Stimulated activated CD4-positive, alpha-beta T cell treated with anti-CD3 and anti-CD28 coated beads, TNF-alpha, amount 100 ng/mL, for 4 hours (primary cell): ENCODE measurements at places on chromosomes 11 and 22.

- no peak for DNase-seq
Observed at GRCh38 chr22:38835888-38836301, 7.9 kb downstream of the NPTXR start.

- no peak for DNase-seq
Observed at GRCh38 chr11:117646411-117646810, 150.6 kb downstream of the DSCAML1 start.

- DNase-seq, result peak; percentile 79
Observed at GRCh38 chr11:65329944-65330403, 3.7 kb upstream of the DPF2 start.

DNA sequence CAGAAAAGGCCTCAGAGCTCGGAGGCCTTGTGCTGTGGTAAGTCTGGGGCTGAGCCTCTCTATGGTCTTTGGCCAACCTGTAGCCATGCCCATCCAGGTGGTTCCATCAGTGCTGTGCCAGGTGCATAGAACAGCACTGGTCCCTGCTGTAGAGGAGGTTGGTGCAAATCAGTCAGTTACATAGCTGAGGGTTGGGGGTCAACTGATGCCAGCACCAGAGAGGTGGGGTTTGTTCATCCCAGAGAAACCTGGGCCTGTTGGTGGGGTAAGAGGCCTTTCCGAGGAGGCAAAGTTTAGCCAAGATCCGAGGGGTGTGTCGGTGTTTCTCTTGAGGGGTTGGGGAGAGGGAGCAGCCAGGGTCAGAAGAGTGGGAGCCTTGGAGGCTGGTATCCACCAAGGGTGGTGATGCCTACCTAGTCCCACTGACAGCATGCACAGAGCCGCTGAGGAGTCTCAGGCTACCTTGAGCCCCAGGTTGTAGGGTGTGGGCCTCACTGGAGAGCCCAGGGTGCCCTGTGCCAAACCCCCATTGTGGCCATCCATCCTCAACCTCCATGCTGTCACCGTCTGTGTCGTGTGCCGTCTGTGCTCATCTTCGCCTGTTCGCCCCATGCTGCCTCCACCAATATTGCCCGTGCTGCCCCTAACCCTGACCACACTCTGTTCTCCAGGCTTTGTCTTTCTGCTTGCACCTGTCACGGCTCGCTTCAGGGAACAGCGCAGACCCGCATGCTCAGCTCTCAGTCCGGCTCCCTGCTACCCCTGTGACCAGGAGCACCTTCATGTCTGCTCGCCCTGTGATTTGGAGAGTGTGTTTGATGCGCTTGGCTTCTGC lies 78.7 kb upstream of the SUSD2 start:
- DNase-seq, result no peak

DNA sequence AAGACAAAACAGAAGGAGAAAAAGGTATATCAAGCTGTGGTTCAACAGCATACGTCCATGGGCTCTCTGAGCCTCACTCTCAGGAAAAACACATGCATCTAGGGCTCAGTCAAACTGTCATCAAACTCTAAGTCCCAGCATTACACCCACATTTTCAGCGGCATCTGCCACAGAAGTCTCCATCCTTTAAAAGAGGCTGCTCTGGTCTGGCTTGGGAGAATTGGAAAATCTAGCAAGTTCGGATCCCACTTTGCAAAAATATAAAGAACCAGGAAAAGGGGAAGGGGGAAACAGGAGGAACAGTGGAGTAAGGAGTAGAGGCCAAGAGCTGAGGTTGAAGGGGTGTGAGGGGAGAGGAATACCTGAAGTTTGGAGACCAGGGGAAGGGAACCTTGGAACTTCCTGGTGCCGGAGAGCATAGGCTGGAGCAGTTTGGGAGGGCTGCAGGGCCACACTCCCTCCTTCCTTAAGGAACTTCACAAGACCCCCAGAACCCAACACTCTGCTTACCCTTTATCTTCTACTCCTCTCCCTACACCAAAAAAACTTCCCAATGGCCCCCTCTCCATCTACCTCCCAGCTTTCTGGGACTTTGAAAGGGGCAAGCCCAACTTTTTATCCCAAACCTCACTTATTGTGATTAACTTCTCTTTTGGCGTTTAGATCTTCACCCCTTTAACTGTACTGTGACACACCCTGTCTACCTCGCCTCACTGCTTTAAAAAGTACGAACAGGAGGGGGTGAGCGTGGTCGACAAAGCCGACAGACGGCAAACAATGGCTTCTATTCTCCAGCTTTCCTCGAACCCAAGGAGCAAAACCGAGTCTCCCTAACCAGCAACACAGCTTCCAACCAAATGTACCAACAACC lies 4.0 kb downstream of the PAX6 start:
- DNase-seq, result no peak

GRCh38 chr11:72618803-72619202 lies 55.4 kb downstream of the PDE2A start:
- DNase-seq, result no peak

DNA sequence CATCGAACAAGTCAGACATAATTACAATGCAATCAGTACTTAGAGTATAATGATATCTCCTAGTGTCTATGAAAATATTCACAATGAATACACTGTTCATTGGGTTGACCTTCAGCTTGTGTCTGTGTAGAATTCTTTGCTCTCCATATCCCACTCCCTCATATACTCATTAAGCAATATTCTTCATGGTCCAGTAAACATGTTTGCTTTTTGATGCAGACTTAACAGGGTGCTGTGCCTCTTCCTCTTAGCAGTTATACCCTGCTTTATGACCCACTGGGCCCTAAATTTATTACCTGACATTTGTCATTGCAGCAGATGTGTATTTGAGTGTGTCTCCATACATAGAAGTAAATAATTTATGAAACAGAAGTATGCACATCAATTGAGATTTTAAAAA lies 352.5 kb upstream of the CCDC179 start:
- DNase-seq, result no peak

GRCh38 chr11:16891165-16891564 lies 123.0 kb downstream of the PLEKHA7 start:
- DNase-seq, result no peak

DNA sequence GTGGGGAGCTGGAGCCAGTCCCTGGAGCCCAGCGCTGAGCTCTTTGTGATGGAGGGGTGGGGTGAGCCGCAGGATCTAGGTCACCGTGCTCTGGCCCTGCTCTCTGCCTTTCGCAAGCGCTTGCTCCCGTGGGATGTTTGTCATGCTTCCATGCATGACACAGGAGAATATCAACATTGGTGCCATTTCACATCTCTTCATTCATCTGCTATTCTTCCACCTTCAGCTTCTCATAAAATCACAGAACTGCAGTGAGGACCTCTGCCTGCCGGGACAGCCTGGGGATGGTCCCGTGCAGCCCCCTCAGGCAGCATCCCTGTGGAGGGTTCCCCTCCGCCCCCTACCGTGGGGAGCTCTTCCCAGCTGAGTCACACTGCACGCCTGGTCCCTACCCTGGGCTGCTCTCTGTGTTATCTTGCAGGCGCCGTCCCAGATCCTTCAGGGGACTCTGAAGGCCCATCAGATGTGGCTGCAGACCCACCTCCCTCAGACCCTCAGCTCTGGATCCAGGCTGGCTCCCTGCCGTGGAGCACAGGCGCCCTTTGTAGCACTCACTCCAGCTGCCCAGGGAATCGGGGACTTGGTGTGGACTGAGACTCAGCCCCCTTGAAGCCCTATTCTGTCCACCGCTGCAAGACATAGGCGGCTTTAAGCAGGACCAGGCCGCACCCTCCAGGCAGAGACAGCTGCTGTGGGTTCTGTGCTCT lies 5.1 kb upstream of the SEPTIN5 start:
- no peak for DNase-seq

DNA sequence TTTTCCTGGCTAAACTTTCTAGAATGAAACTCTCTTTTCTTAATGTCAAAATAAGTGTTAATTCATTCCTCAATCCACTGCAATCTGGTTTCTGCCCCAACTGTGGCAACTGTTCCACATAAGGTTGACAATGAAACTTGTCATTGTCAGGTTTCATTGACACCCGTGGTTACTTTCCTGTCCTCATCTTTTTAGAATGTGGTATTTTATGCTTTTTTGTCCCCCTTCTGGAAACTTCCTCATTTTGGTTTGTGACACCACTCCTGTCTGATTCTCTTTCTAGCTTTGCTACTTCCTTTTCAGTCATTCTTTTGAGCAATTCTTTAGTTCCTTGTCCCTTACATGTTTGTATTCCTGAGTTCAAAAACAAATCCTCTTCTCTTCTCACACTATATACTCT lies 7.5 kb upstream of the PDE3B start:
- no peak for DNase-seq

DNA sequence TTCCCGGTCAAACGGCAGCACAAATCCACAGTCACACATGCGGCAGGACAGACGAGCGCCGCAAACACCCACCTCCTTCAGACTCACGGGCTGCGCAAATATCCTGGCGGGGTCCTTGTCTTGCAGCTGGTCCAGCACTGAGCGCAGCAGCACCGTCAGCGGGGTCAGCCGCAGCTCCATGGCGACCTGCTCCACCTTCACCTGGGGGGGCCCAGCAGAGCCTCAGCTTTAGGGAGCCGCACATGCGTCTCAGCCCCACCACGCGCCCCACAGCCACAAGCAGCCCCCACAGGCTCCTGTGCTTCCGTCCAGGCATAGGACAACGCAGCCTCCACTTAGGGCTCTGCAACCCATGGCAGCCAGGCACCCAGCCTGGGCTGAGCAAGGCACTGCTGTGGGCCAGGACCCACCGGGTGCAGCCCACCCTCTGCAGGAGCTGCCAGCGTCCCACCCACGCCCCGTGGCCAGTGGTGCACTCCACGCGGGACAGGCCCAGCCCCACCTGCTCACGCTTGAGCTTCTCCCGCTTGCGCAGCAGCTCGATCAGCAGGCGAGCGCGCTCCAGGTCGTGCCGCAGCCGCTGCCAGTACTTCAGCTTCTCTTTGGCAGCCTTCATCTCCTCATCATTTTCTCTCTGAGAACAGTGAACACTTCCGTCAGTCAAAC lies 29.1 kb downstream of the BRD1 start:
- no peak for DNase-seq

DNA sequence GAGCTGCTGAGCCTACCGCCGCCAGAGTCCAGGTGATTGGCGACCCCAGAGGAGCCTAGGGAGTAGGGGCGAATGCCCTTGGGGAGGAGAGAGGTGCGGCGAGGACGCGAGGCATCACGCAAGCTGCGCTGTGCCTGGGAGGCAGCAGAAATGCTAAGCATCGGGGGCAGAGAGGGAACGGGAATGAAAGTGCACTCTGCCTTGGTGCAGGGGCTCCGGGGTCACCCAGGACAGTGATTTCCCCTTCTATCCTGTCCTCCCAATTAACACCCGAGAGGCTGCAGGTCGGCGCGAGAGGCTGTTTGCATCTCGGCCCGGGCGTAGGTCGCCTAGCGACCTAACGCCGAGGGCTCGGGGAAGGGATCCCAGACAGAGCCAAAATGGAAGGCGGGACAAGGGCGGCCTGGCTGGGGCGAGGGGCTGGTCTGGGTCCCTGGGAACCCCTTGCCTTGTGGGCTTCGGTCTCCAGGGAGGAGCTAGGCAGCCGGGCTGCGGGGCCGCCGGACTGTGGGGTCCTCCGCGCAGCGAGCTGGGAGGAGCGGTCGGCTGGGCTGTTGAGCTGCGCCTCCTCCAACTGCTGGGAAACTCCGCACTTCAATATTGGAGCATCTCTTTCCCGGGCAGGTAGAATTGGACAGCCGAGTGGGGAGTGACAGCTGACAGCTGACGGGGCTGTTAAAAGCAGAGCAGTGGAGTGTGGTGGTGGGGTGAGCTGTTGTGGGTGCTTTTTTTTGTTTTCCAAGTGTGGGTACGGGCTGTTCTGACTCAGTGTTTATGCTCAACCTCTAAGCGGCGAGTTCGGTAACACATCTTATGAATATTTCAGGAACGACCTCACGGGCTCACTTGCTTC lies 657 bp downstream of the ELMOD1 start:
- no peak for DNase-seq

- DNase-seq, result no peak
Observed at GRCh38 chr11:22317656-22318055, 20.5 kb upstream of the SLC17A6 start.

DNA sequence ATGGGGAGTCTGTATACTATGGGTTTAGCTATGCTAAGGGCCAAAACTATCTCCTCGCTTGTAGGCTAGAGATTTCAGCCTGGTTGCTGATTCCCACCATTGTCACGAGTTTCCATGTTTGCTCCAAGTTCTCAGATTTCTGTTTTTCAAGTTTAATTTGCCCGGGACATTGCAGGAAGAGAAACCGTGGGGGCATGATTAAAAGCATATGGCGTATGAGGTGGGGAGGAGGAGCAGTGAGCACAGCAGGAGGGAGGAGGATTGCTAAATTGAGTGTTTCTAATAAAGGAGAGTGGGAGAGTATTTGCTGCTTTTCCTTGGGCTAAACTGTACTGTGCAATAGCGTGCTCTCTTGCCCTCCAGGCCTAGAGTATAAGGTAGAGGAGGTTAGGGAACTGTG lies 558.4 kb downstream of the METTL15 start:
- DNase-seq, result no peak

DNA sequence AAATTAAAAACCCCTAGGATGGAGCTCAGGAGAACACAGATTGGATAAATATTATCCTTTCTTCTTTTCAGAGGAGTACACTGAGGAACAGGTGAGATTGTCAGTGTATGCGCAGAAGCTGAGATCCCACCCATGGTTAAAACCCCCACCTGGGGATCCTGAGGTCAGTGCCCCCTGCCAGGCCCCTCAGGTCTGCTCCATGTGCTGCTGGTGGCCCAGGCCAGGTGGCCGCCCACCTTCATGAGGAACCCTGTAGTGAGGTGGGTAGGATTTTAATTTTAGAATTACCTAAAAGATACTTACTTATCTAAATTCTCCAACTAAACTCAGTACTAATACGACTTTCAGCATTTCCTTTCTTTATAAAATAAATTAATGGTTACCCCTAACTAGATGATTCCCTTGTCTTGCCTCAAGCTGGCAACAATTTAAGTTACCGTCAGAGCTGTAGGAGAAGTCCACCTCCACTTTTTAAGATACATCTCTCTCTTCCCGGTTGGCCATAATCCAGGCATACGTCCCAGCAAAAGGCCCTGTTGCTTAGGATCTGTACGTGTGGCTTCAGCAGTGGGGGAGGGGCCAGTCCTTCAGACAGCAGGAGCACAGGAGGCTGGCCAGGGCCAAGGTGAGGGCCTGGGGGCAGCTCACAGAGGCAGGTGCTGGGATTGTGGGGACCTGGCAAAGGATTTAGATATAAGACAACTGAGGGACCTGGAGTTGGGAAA lies 61.5 kb upstream of the PITPNB start:
- DNase-seq, result no peak

GRCh38 chr11:34263441-34264091 lies 94.2 kb downstream of the ABTB2 start:
- DNase-seq, result no peak

DNA sequence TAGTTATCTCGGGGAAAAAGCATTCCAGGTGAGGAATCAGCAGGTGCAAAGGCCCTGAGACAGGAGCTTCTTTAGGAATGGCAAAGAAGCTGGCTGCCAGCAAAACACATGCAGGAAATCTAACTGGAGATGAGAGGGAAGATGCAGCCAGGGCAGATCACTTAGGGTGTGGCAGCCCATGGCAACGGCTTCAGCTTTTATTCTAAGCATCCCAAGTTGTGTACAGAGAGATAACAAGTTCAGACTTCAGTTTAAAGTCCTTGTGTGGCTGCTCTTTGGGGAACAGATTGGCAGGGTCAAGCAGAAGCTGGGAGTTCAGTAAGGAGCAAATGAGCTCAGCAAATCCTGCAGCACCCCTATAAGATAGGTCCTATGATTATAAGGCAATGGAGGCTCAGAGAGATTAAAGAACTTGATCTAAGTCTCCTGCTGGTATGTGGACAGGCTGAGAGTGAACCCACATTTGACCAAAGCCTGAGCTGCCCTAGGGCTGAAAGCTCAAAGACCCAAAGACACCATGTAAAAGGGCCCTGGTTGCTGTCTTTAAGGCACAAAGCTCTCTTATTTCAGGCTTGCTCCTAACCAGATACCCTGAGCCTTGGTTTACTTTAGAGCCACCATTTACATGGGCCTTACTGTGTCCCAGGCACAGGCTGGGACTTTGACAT lies 466.8 kb downstream of the SOX6 start:
- DNase-seq, result no peak
